ENCODE measurements at places on chromosomes 11 and 22.

DNA sequence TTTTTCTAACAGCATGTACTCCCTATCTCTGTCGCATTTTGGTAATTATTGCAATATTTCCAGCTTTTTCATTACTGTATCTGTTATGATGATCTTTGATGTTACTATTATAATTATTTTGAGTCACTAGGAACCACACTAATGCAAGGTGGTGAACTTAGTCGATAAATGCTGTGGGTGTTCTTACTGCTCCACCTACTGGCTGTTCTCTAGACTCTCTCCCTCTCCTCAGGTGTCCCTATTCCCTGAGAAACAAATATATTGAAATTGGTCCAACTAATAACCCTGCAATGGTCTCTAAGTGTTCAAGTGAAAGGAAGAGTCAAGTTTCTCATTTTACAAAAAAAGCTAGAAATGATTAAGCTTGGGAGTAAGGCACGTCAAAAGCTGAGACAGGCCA is 10.5 kb downstream of the ARL14EP start:
- DNase-seq: no peak

- DNase-seq: no peak
Observed at GRCh38 chr22:49614966-49615965, 212.4 kb downstream of the BRD1 start.

DNA sequence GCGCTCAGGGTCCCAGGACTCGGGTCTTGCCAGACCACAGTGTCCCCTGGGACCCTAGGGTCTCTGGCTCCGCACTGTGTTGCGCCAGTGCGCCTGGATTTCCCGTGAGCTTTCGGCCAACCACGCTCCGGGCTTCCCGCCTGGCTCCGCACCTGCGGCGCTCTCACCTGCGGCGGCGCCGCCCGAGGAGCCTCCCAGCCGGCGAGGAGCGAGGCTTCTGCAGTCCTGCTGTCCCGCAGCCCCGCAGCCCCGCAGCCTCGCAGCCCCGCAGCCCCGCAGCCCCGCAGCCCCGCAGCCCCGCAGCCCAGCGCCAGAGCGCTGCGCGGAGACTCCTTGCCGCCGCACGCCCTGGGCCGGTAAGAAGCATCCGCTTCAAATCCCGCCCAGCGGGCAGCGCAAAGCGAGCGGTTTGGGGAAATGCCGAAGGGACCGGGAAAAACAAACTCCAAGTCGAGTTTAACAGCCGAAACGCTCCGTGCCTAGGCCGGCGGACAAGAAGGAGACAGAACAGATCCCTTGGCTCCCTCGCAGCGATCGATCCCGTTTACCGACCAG is 939 bp downstream of the ALX4 start:
- peak; percentile 30 for DNase-seq

DNA sequence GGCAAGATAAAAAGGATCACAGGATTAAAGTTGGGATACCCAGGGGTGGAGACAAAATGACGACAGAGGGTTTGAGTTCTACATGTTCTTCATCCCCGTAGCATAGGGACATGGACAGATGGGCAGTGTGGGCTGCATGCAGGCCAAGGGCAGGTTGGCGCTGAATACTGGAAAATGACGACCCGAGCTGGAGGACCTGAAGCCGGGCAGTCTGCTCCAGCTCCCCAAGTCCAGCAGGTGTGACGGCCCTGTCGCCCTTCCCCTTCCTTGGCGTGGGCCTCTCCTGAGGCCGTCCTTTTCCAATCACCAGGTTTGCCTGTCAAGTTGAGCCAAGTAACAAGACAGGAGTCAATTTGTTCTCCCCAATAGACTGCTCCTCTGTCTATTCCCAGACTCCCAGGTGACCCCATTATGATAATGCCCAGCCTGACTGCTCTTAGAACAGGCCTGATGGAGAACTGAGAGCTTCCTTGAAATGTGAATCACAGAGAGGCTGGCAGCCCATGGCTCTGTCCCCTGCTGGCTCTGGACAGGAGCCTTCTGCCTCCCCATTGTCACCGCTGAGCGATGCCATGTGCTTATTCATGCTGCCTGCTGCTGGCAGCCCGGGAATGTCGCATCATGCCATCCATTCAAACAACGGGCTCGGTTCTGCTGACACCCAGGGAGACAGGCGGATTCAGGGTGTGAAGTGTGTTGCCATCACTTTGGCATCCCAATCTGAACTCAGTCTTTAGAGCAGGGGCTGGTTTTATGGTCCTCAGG is 392.1 kb downstream of the NTM start:
- no peak for DNase-seq

DNA sequence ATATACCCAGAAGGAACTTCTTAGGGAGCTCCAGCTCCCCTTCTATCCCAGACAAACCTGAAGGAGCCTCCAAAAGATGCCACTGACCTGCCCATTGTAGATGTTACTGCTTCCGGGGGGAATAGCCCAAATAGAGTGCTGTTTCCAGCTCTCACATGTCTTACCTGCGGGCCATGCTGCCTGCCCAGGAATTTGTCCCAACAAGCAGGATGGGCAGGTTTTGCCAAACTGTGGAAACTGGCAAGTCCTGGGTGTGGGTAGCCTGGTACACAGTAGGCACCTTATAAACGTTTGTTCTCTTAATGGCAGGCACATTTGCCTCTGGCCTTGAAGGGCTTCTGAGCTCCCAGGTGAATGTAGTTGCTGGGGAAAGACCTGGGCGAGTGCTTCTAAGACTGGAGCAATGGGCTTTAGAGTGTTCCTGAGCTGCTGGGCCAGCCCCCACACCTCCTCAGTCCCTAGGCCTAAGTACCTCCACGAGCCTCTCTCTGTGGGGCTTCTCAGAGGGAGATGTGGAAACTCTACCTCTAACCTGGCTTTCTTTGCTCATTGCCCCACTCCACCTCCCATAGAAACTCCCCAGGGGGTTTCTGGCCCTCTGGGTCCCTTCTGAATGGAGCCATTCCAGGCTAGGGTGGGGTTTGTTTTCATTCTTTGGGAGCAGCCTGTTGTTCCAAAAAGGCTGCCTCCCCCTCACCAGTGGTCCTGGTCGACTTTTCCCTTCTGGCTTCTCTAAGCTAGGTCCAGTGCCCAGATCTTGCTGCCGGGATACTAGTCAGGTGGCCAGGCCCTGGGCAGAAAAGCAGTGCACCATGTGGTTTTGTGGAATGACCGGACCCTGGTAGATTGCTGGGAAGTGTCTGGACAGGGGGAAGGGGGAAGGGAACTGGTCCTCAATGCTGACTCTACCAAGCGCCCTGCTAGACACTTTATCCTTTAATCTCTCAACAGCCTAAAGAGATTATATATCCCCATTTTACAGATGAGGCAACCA is 37.2 kb downstream of the LIMK2 start:
- no peak for DNase-seq

GRCh38 chr11:91981995-91982394 is 242.6 kb upstream of the FAT3 start:
- DNase-seq: peak; percentile 94

- DNase-seq: peak; percentile 43
Observed at GRCh38 chr11:45411228-45411946, 125.2 kb upstream of the SYT13 start.

- no peak for DNase-seq
Observed at GRCh38 chr11:8242118-8242475, 21.6 kb downstream of the LMO1 start.
